ENCODE measurements at places on chromosomes 3 and 15. TPM values are rescaled to one million over a fixed set of nuclear protein-coding genes. Genes with fewer than 3 reads are reported as not detected.
A peak's percentile ranks its signal among the peaks of the same experiment; 100 is the strongest.

GRCh38 chr3:87200060-87200647 lies 27.0 kb upstream of the CHMP2B start:
- no peak overlapping the region for H3K4me3 ChIP-seq
- DNase-seq: no peak
- no peaks in the 10 kb centered on the region for H3K36me3 ChIP-seq
- H3K27me3 ChIP-seq: peaks cover 3% of the 10 kb centered on the region
- no peak overlapping the region for H3K27ac ChIP-seq

DNA sequence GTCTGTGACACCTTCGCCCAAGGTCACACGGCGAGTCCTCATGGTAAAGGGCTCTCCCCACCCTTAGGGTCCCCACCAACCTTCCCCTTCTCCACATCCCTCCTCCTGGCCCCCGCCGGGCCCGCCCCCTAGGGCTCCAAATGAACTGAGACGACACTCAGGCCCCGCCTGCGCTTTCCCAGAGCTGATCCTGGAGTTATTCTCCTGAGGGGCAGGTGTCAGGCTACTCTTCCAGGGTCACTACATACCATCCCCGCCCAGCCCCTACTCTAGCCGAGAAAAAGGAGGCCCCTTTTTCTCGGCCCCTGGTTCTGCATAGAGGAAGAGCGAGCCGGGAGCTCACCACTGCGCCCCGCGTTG lies 292 bp downstream of the USP4 start:
- H3K4me1 ChIP-seq: peaks cover 38% of the 10 kb centered on the region
- peak overlapping the region; percentile 84 for H3K4me3 ChIP-seq
- H3K27ac ChIP-seq: peak overlapping the region; percentile 98

GPR62 gene
- total RNA-seq: not detected

STRA6 gene
- total RNA-seq: not detected

SNRPA1 gene
- 225 TPM for total RNA-seq

DNA sequence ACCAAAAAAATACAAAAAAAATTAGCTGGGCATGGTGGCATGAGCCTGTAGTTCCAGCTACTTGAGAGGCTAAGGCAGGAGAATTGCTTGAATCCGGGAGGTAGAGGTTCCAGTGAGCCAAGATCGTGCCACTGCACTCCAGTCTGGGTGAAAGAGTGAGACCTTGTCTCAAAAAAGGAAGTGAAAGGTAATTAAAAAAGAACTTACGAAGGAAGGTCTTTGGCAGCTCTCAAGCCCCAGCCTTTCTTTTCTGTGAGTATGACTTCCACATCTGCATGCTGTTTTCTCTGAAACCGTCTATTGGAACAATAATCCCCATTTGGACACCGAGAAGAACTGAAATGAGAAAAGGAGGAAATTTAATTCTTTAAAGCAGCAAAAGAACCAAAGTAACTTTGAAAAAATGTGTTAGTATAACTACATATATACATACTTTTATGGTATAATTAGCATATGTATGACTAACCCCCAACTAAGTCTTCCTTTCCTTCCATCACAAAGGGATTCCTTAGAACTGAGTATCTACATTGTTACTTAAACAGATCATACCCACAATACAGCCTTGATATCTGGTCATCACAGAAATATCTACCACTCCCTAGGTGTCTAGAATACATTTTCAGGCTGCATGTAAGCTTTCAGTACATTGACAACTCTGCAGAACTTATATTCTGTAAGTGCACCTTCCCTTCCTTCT lies 50.1 kb downstream of the SETD2 start:
- no peaks in the 10 kb centered on the region for H3K27me3 ChIP-seq
- H3K4me1 ChIP-seq: peaks cover 6% of the 10 kb centered on the region
- H3K36me3 ChIP-seq: peaks cover 21% of the 10 kb centered on the region
- H3K27ac ChIP-seq: no peak overlapping the region
- DNase-seq: no peak

CLDN18 gene
- not detected for total RNA-seq

- H3K27ac ChIP-seq: no peak overlapping the region
- DNase-seq: no peak
- no peaks in the 10 kb centered on the region for H3K27me3 ChIP-seq
Observed at GRCh38 chr3:31952205-31952604, 28.9 kb downstream of the OSBPL10 start.

DNA sequence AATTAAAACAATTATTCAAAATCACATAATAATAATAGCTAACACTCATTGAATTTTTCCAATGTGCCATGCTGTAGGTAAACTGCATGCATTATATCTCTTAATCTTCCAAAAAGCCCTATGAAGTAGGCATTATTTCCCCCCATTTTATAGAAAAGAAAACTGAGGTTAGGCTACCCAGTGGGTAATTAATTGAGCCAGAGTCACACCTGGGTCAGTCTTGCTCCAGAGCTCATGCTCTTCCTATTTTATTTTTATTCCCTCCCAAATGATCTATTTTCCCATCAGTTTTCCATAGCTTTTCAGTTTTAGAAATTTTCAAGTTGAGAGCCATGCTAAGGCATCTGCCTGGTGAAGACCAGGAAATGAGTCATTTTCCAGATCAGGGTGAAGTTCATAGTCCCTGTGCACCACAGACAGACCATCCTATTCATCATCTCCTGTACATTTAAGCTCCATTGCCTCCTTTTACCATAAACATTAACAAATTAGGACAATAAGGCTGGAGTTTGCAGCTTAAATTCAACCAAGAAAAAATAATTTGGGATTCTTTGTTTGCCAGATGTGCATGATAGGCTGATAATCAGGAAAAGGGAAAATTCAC lies 417.3 kb downstream of the OTOL1 start:
- H3K4me3 ChIP-seq: no peak overlapping the region
- no peak overlapping the region for H3K27ac ChIP-seq
- H3K4me1 ChIP-seq: no peaks in the 10 kb centered on the region
- H3K27me3 ChIP-seq: no peaks in the 10 kb centered on the region

ZNF197 gene
- 14.2 TPM for total RNA-seq

DNA sequence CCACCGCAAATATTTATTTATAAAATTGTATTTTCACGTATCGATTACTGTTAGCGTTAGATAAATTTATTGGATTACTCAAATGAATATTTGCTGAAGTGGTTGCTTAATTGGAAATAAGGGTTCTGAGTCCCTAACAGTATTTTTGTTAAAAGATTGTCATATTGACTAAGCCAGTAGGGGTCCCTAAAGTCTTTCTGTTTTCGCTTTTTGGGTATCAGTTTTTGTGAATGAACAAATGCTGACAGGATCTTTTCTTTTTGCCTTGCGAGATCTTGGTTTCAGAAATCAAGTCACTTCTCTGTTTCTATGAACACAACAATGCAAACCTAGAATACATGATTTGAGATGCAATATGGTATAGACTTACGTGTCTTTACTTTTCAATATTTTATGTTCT lies 7.1 kb downstream of the RAD51 start:
- H3K4me1 ChIP-seq: no peaks in the 10 kb centered on the region
- H3K27me3 ChIP-seq: no peaks in the 10 kb centered on the region
- H3K27ac ChIP-seq: no peak overlapping the region
- no peak for DNase-seq
- no peaks in the 10 kb centered on the region for H3K36me3 ChIP-seq

DNA sequence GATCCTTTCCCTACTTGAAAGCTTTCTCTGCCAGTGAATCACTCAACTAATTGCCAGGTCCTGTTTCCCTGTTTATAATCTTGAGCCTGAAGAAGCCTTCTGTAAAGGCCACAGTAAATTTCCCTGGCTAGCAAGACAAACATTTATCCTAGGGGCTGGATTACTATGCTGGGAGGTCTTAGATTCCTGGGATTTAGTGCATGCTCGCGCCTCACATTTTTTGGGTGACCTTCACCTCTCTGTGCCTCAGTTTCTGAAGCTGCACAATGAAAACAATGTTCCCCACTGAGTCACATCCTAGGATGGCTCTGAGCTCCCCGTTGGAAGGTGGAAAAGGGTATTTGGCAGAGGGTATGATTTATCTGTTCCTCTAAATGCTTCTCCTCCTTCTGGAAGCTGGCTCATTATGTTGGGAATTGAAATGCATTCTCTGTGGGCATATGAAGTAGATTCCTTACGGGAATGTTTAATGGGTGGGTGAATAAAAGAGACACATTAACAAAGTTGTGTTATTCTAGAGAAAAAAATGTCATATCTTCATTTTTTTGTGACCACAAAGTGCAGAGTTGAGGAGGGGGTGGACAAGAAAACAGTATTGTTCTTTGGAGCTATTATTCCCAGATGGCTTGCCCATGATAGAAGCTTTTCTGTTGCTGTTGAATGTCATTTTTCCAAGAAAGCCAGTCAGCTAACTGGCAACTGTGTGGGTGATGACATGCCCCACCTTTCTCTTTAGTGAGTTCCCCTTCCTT lies 32.4 kb downstream of the LSM3 start:
- no peak for DNase-seq
- H3K36me3 ChIP-seq: no peaks in the 10 kb centered on the region
- no peak overlapping the region for H3K4me3 ChIP-seq
- H3K27ac ChIP-seq: no peak overlapping the region
- H3K4me1 ChIP-seq: no peaks in the 10 kb centered on the region
- H3K27me3 ChIP-seq: no peaks in the 10 kb centered on the region

DNA sequence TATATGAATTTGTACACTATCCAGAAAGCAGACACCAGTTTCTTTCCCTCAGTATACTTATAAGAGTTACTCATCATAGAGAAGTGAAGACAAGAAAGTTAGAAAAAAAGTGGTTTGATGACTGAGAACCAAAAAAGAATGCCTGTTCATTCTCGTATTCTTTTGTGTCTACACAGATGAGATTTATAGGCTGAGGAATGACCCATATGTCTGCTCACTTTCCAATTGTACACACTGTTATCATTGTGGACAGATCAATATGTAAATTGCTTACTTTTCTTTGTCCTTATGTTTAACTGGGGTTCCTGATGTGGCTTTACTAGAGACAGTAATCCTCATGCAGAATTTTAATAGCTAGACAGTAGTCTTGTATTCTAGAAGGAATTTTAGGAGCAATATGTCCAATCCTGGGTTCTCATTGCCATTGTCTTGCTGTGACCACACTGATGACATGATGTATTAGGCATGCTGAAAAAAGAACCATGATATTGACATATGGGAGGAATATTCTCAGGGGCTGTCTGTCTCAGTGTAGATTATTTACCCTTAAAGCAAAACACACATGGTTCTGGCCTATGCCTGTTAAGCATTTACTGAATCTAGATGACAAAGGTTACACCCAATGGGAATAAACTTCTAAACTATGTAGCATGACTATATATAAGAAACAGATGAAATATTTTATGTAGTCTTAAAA lies 669.7 kb downstream of the ROBO1 start:
- no peak overlapping the region for H3K27ac ChIP-seq
- H3K27me3 ChIP-seq: no peaks in the 10 kb centered on the region
- no peak overlapping the region for H3K4me3 ChIP-seq
- no peaks in the 10 kb centered on the region for H3K36me3 ChIP-seq

DNA sequence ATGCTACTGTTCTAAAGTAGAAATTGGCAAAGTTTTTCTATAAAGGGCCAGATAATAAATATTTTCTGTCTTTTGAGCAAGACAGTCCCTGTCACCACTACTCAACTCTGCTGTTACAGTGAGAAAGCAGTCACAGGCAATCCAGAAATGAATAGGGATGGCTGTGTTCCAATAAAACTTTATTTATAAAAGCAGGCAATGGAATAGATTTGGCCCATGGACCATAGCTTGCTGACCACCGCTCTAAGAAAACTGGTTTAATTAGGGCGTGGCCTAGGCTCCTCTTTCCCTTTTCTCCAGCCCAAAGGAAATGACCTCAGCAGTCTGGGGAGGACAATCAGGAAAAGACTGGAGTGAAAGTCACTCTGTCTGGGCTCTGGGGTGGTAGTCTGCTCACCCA lies 183.8 kb downstream of the MEGF11 start:
- DNase-seq: no peak
- no peak overlapping the region for H3K27ac ChIP-seq
- H3K36me3 ChIP-seq: no peaks in the 10 kb centered on the region
- no peaks in the 10 kb centered on the region for H3K4me1 ChIP-seq
- no peak overlapping the region for H3K4me3 ChIP-seq

ZNF662 gene
- total RNA-seq: 1.1 TPM

GRCh38 chr15:28881170-28881569 lies 4.6 kb upstream of the APBA2 start:
- no peak for DNase-seq
- no peak overlapping the region for H3K27ac ChIP-seq
- no peak overlapping the region for H3K4me3 ChIP-seq
- no peaks in the 10 kb centered on the region for H3K27me3 ChIP-seq
- H3K36me3 ChIP-seq: no peaks in the 10 kb centered on the region

DNA sequence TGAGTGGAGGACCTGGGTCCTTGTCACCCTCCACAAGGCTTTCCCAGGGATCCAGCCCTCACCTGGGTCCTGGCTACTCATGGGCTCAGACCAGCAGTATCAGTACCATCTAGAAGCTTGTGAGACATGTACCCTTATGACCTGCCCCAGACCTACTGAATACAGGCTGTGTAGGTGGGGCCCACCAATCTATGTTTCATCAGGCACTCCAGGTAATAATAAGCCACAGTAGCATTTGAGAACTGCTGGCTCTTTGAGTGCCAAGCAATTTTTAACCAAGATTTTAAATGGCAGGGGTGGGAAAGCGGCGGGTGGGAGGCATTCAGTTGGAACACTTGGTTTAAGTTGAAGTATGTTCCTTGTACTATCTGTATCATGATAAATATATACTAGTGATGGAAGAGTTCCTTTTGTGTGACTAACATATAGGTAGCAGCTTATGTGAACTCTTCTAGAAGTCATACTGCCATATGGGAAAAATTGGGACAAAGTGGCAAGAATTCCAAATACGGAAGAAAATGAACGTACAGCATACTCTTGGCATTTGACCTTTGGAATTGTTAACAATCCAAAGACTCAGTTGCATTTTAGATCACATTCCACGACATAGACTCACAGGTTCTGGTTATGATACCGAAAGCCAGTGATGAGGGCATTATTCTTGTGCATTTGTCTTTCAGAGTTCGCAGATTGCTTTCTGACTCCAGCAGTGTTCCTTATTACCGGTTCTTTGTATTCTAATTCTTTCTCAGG lies 190.4 kb downstream of the GHSR start:
- no peak overlapping the region for H3K4me3 ChIP-seq
- H3K4me1 ChIP-seq: no peaks in the 10 kb centered on the region
- no peak overlapping the region for H3K27ac ChIP-seq
- no peaks in the 10 kb centered on the region for H3K36me3 ChIP-seq

GRCh38 chr3:115148142-115148790 lies 1.2 kb upstream of the ZBTB20 start:
- H3K4me3 ChIP-seq: peak overlapping the region; percentile 69
- peaks cover 22% of the 10 kb centered on the region for H3K4me1 ChIP-seq
- no peaks in the 10 kb centered on the region for H3K36me3 ChIP-seq

TRAIP gene
- total RNA-seq: 22.9 TPM

SCN11A gene
- 0.09 TPM for total RNA-seq

GRCh38 chr3:152039887-152040286 lies 166.4 kb downstream of the SUCNR1 start:
- no peaks in the 10 kb centered on the region for H3K4me1 ChIP-seq
- no peak overlapping the region for H3K4me3 ChIP-seq
- H3K27me3 ChIP-seq: no peaks in the 10 kb centered on the region
- no peaks in the 10 kb centered on the region for H3K36me3 ChIP-seq

All from CD8-positive, alpha-beta memory T cell (primary cell).